ENCODE measurements at places on chromosomes 2 and 18.

DNA sequence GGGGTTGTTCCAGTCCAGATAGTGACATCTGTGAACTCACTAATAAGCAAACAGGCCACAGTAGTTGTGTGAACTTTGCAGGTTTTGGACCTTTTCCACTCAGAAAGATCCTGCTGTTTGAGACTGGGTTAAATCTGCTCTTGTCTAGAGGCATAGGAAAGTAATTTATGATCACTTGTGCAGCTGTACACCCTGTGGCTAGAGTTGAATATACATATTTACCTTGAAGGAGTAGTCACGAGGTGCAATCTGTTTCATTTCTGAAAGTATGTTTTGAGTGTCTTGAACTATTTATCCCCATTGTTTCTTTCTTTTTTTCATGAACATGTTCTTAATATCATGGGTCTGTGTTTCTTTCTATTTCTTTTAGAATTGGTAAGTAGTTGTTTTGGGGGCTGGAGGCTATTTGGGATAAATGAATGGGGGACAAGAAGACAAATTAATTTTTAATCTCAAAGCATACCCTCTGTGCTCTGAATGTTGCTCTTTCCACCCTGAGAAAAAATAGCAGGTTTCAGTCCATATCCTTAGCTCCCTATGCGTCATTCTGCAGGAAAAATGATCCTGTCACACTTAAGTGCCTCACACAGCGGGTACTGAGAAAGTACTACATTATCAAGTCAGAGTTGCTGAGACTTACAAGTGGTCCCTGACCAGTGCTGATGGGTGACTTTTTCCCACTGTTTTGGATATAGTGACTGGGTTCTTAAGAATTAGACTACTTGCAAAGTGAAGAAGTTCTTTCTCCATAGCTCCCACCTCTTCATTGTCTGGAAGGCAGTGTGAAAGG, 28.2 kb downstream of the DCC start:
- DNase-seq = no peak

DNA sequence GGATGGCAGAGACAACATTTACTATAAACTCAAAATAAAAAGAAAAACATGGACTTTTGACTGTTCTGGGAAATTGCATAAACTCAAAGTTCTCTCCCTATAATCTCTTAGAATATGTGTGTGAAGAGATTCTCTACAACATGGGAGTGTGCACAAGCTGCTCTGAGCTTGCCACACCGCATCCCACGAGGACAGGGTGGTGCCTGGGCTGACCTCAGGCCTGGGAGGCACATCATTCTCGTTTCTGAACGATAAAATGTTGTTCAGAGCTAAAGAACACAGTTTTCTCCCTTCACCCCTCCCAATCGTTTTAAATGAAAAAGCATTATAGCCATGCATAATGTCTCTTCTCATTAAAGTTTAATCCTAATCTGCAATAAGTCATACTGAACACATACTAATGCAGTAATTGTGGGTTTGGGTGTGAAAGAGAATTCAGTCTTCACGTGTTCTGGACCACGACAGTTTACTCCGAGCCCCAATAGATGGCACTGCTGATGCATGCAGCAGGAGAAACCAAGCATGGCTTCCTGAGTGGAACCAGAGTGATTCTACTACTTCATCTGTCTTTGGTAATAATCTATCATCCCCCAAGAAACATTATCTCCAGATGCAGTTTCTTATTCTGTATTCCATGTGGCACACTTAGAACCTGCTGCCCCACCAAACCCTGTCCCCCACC, 46.9 kb upstream of the LAMA1 start:
- DNase-seq = no peak

- DNase-seq = no peak
These were observed 37.0 kb upstream of the METTL21A start for GRCh38 chr2:207662203-207662602.

DNA sequence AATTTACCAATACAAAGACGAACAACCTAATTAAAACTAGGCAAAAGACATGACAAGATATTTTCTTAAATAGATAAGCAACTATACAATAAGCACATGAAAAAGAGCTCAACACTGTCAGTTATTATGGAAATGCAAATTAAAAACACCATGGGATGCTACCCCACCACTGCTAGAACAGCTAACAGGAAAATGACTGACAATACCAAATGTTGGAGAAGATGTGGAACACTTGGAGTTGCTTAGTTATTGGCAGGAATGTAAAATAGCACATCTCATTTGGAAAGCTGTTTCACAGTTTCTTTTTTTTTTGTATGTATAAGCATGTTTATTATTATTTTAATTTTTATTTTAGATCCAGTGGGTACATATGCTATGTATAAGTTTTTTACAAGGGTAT, 84.4 kb downstream of the CYRIA start:
- no peak for DNase-seq

- no peak for DNase-seq
These were observed 166.9 kb downstream of the MSH2 start for GRCh38 chr2:47569658-47570475.

DNA sequence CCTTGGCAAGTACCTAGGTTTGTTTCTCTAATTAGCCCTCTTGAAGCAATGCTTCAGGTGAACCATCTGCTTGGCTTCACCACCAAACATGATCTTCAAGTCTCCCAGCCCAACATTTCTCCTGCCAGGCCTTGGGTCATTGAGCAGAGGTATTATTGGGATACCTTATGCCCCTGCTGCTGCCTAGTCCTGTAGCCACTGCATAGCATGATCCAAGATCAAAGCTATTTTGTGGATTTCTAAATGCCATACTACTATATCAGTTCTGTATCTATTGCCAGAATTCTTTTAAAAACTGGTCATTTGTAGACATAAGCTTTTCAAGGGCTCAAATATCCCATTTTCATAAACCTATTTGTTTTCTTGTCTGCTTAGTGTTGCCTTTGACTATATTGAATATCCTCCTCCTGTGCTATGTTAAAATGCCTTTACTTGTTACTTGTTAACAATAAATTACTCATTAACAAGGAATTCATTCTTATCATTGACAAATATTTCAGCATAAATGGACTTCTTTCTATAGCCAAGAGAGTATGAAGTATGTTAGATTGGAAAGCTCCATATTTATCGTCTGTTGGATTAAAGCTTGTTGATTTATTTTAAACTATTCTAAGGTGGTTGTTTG, 204.5 kb upstream of the RBBP8 start:
- no peak for DNase-seq

DNA sequence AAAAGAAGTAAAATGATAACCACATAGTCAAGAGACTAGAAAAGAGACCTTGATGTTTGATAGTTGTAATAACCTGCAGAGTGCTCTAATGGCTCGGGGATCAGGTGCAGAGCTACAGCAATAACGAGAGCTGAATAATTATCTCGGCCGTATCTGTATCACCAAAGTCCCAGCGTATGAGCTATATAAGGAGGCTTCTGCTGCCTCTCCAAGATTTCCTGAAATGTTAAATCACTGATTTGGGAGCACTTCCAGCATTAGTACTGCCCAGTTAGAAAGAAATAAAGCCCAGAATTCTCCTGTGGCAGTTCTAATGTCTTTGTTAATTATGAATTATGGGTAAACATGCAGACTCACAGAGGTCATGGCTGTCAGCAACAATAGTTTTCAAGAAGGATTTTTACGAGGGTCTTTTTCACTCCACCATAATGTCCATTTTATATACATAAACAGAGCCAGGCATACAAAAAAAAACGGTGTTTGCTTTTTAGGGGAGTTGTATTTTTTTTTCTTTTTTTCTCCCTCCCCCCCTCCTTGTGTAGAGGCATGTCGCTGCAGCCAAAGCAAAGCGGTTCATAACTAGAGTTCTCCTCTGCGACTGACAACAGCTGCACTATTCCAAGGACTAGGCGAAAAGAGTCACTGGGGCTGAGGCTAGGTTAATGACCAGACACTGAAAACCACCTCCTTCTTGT, 168.3 kb upstream of the VRK2 start:
- no peak for DNase-seq

DNA sequence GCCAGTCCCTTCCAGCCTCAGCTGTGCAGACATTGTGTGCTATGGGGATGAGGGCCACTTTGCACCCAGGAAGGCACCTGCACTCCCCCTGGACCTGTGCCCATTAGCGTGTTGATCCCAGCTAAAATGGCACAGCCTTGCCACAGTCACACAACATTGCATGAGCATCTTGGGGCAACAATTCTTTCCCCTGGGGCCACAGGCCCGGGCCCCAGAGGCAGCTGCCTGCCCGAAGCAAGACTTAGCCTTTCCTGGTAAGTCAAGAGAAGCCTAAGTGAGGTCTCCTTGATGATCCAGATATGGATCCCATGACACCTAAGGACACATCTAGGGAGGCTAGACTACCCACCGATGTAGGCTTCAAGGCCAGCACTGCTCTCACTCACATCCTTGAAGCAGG, 202.1 kb downstream of the BCL11A start:
- no peak for DNase-seq

DNA sequence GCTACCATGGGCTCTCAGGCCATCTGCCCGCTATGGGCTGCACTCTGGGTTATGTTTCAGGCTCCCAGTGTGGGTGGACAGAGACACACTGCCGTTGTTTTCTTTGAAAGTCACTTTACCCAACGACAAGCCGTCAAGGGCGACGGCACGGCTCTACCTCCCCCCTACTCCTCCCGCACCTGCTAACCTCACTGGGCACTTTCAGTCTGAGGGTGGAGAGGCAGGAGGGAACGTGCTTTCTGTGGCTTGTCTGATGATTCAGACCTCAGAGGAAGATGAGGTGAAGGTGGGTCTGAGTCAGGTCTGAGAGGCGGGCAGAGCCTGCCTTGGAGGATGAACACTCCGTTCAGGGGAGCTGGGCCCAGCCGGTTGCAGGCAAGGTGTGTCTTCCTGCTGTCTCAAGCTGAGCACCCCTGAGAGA, 147.6 kb upstream of the HDAC4 start:
- no peak for DNase-seq

DNA sequence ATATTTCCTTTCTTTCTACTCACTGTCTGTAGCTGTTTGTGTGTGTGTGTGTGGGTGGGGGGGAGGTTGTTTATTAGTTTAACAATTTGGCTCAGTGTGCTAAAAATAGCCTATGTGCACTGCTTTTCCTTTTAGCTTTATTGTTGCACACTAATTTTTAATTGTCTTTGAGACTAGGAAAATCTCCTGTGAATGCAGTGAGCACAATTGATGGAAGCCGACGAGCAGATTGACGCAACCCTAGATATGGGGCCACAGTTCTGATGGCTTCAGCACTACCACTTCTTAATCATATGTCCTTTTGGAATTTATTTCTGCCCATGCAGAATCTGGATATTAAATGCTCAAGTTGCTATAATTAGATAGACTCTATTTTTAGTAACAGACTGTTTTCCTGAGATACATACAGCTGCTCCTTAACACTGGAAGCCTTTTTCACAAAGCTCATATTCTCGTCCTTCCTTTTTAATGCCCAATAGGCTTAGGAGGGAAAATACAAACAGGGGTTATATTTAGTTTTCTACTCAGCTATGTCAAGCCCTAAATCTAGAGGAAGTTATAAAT, 109.1 kb downstream of the IRS1 start:
- no peak for DNase-seq

Measured in GF-D8 (cell line).